ENCODE measurements at places on chromosomes 6 and 20.

GRCh38 chr6:145602726-145603326 is 132.5 kb downstream of the EPM2A start:
- DNase-seq: no peak

DNA sequence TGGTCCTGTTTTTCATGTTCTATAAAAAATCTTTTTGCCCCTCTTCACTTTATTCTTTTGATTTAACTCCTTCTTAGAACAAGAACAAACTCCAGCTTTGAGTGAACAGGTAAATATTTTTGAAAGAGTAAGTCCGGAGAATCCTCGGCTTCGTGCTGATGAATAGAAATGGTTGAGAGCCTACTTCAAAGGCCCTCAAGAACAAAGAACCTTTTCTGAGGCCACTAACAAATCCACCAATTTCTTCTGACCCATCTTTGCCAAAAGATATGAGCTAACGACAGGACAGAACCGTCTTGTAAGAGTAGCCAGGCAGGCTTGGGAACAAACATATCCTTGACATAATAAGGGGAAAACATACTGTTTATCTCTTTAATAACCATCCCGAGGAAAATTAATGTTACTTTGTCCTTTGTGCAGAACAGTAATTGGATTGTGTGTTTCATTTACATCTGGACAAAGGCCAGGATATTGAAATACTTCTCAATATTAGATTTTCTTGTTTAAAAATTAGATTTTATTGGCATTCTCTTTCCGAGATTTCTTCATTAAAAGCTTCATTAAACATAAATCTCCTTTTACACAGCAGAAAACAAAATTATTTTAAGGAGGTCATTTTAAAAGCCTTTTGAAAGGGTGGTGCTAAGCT is 52.9 kb downstream of the NOX3 start:
- no peak for DNase-seq

- DNase-seq: no peak
These were observed 331.3 kb downstream of the RIMS1 start for GRCh38 chr6:72217626-72218025.

- DNase-seq: no peak
These were observed 511.5 kb upstream of the SOX4 start for GRCh38 chr6:21082091-21082490.

GRCh38 chr20:46159101-46159897 is 41.2 kb downstream of the CD40 start:
- DNase-seq: no peak

GRCh38 chr6:131657630-131658111 is 20.6 kb downstream of the ENPP3 start:
- no peak for DNase-seq

- no peak for DNase-seq
These were observed 81.1 kb downstream of the PRDM1 start for GRCh38 chr6:106167096-106167814.

- peak; percentile 58 for DNase-seq
These were observed at the start of gene EYA2 for GRCh38 chr20:46894579-46894958. TSS of gene EYA2 (plus strand) at chr20:46894843. CDS start at chr20:46990011, 95,168 bp downstream.

Data from NCI-H1105 (cell line).